NCI-H1048 (cell line): ENCODE measurements at places on chromosomes 16 and 17.

GRCh38 chr17:40104594-40105486 is 4.5 kb upstream of the NR1D1 start:
- no peak for DNase-seq

GRCh38 chr16:48353565-48354163 is 31.5 kb downstream of the SIAH1 start:
- DNase-seq = no peak

GRCh38 chr16:73823205-73823849 is 473.3 kb upstream of the PSMD7 start:
- DNase-seq = no peak

- DNase-seq = peak; percentile 46
These were observed 3.7 kb downstream of the SLC52A1 start for GRCh38 chr17:5031365-5032082.

DNA sequence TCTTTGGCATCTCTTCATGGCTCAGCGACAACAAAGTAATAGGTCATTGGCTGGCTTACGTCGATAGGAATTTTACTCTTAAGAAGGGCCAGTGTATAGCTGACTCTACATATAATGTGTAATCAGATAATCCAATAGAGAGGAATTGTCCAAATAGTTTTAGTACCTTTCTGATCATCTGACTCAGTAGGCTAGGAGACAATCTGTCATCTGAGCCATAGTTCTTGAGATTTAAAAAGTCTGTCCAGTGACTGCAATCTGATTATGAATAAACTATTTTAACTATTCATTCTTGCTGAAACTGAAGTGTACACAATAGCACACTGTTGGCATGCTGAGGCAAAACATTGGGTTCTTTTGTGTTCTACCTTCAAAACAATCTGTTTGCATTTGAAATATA is 21.4 kb upstream of the NOL11 start:
- DNase-seq = no peak

- no peak for DNase-seq
These were observed 2.1 kb downstream of the CA7 start for GRCh38 chr16:66846266-66846665.

- no peak for DNase-seq
These were observed 7.8 kb upstream of the RNPS1 start for GRCh38 chr16:2275476-2276367.
